Kidney epithelial cell (primary cell): ENCODE measurements at places on chromosomes 5 and 9. TPM values are rescaled to one million over a fixed set of nuclear protein-coding genes. Genes with fewer than 3 reads are reported as not detected.

- no peak for DNase-seq
Measured at GRCh38 chr5:176565760-176566288, 16.7 kb downstream of the CDHR2 start.

DNA sequence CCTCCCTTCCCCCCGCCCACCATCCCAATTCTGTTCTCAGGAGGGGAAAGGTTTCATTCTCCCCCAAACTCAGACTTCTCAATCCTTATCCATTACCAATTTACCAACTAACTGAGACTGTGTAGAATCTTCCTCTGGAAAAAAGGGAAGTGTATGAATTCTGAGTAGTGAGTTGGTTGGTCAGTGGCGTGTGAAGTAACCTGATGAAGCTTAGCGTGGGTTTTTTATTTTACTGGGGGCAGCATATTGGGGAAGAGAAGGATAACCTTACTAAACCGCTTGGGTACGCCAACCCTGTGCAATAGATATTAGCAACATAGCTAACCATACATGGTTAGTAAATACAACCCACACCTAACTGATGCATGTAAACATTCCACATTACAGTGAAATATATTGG is 1.1 kb upstream of the DNAJC21 start:
- DNase-seq = no peak

- DNase-seq = peak; percentile 31
Measured at GRCh38 chr9:16964228-16964627, 93.8 kb upstream of the BNC2 start.

GRCh38 chr5:52624291-52624690 is 163.4 kb upstream of the ITGA1 start:
- DNase-seq = no peak

DNA sequence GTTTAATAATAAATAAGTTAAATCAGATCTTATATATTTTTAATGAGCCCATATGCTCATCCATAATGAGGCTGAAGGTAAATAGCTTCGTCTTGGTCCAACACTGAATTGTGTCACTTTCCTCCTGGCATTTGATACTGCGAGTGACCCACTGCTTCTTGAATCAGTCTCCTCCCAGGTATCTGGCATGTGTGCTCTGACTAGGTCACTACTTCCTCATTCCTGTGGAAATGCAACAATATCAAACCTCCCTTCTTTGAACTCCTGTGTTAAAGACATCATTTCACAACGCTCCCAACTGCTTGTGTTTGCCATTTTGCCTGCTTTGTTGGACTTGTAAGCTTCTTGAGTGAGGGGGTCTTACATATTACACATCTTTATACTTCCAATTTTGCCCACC is 157.7 kb downstream of the SLC24A2 start:
- DNase-seq = no peak

- DNase-seq = no peak
Measured at GRCh38 chr5:116765441-116765840, 190.8 kb upstream of the SEMA6A start.

GRCh38 chr5:139273572-139274289 is 19.8 kb upstream of the MATR3 start:
- no peak for DNase-seq

DNA sequence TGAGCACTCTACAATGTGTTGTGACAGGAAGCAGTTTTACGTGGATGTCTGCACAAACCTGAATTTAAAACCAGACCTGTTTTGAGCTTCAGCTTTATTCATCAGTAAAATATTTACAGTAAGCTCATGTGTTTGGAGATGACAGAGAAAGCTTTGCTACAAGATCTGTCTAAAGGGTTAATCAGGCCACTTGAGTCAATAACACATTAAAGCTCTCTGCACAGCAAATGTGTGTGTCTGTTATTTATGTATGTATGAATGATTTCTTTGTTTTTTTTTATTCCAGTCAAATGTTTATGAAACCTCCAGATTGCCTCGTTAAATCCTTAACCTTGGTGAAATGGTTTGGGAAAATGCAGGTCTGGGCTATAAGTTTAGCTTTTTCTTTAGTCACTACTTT is 77.3 kb upstream of the SREK1 start:
- no peak for DNase-seq

DNA sequence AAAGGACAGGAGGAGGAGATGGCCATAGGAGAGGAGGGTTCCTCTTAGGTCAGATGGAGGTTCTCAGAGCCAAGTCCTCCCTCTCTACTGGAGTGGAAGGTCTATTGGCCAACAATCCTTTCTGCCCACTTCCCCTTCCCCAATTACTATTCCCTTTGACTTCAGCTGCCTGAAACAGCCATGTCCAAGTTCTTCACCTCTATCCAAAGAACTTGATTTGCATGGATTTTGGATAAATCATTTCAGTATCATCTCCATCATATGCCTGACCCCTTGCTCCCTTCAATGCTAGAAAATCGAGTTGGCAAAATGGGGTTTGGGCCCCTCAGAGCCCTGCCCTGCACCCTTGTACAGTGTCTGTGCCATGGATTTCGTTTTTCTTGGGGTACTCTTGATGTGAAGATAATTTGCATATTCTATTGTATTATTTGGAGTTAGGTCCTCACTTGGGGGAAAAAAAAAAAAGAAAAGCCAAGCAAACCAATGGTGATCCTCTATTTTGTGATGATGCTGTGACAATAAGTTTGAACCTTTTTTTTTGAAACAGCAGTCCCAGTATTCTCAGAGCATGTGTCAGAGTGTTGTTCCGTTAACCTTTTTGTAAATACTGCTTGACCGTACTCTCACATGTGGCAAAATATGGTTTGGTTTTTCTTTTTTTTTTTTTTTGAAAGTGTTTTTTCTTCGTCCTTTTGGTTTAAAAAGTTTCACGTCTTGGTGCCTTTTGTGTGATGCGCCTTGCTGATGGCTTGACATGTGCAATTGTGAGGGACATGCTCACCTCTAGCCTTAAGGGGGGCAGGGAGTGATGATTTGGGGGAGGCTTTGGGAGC is 3.1 kb downstream of the EGR1 start:
- no peak for DNase-seq

GRCh38 chr9:94981723-94982090 is 255.2 kb downstream of the AOPEP start:
- no peak for DNase-seq

DNA sequence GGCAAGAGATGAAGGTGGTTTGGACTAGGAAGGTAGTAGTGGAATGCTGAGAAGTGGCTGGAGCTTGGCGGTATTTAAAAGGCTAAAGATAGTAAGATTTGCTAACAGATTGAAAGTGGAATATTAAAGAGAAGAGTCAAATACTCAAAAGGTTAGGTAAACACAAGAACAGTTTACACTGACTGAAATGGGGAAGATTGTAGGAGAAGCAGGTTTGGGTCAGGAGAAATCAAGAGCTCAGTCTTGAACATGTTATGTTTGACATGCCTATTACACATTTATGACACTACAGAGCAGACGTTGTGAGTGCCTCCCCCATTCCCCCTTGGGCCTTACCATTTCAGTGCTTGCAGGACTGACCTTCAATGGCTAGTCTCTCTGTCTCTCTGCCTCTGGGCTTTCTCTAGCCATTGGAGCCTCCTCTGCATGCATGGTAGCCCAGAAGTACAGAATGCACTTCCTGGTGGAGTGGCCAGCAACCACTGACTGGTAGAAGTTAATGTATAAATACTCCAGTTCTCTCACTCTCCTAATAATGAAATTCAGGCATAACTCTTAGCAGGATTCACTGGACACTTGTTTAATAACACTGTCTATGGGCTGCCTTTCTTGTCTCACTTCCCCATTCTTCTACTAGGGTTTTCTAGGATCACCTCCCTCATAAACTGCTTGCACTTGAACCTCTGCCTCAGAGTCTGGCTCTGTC is 56.8 kb downstream of the HMGCS1 start:
- DNase-seq = no peak

- no peak for DNase-seq
Measured at GRCh38 chr9:115810166-115810565, 343.4 kb upstream of the PAPPA start.

DNA sequence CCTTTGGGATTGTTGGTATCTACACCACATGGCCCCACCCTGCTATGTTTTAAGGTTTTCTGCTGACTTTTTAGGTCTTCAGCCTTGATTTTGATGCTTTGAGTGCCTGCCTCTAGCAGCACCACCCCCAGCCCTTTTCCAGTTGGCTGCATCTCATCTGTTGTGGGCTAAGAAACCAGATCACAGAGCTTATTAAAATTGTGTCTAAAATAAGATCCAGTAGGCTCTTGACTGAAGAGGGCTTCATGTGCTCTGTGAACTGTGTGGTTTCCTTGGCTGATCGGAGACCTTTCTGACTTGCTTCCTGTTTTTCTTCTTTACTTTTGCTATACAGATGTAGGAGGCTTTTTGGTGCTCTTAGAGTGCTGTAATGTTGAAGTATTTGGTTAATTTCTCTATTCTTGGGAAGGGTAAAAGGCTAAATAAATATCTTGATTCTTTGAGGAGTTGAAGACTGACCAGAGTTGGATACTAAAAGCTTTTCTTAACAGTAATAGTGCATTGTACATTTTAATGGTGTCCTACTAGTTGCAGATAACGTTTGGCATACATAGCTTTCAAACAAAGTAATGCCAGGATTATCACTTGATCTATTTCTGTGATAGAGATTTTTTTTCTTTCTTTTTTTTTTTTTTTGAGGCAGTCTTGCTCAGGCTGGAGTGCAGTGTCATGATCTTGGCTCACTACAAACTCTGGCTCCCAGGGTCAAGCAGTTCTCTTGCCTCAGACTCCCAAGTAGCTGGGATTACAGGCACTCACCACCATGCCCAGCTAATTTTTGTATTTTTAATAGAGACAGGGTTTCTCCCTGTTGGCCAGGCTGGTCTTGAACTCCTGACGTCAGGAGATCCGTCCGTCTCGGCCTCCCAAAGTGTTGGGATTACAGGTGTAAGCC is 4.5 kb downstream of the UBE2D2 start:
- no peak for DNase-seq

GRCh38 chr5:134787692-134788091 is 29.1 kb downstream of the DDX46 start:
- DNase-seq = no peak

DNA sequence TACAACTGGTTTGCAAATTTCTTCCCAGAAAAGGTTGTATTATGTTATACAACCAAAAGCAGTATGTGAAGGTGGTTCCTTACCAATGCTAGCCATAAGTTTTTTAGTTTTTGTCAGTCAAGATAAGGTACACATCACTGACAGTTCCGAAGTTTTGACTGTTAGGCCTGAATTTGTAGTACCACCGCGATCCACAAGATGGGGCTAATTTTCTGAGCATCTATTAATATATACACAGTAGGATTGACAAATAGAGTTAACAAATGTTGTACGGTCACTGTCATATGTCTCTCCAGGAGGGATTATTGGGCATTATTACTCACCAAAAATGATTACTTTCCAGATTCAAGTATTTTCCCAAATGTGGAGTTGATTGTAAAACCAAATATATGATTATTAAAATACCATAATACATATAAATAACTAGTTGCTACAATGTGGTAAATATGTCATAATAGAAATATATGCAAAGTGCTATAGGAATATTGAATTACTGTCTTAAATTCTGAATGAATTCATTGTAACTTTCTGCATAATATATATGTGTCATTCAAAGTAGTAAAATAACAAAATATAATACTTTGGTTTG is 28.4 kb upstream of the LRRC19 start:
- no peak for DNase-seq

- DNase-seq = no peak
Measured at GRCh38 chr5:1860949-1861348, 21.8 kb downstream of the IRX4 start.

Gene N4BP3
- total RNA-seq = 6.0 and 6.8 TPM in 2 replicates

Gene LOX
- 9.0 and 13.2 TPM in 2 replicates for total RNA-seq

Gene TENT4A
- total RNA-seq = 11.5 and 12.0 TPM in 2 replicates

Gene CDKN2B
- 16.7 and 28.3 TPM in 2 replicates for total RNA-seq

Gene FBP2
- total RNA-seq = not detected in 2 replicates

Gene SHISAL2B
- total RNA-seq = not detected in 2 replicates

Gene SGCD
- total RNA-seq = 0.29 and 0.34 TPM in 2 replicates

Gene NDUFS6
- total RNA-seq = 69.2 and 74.8 TPM in 2 replicates

Gene MINAR2
- total RNA-seq = not detected in 2 replicates

Gene PRRT1B
- total RNA-seq = not detected in 2 replicates
